ENCODE measurements at places on chromosomes 7 and 10. TPM values are rescaled to one million over a fixed set of nuclear protein-coding genes. Genes with fewer than 3 reads are reported as not detected.

Gene CALHM3
- not detected for total RNA-seq

Gene GATA3
- total RNA-seq: 0.66 TPM

Gene JCAD
- total RNA-seq: 22.4 TPM

Gene CLDN4
- total RNA-seq: 76.8 TPM

Gene TMEM130
- total RNA-seq: 0.52 TPM

Gene PYROXD2
- total RNA-seq: 8.6 TPM

Gene DIP2C
- 11.9 TPM for total RNA-seq

Gene SCART1
- total RNA-seq: 3.9 TPM

Gene HOXA5
- 2.6 TPM for total RNA-seq

Gene ZRANB1
- 12.2 TPM for total RNA-seq

Gene POLR2J2
- total RNA-seq: 4.2 TPM

GRCh38 chr10:22259280-22259679 is 41.5 kb upstream of the EBLN1 start:
- no peak for DNase-seq

- DNase-seq: no peak
Measured at GRCh38 chr10:44279426-44280126, 105.3 kb downstream of the CXCL12 start.

DNA sequence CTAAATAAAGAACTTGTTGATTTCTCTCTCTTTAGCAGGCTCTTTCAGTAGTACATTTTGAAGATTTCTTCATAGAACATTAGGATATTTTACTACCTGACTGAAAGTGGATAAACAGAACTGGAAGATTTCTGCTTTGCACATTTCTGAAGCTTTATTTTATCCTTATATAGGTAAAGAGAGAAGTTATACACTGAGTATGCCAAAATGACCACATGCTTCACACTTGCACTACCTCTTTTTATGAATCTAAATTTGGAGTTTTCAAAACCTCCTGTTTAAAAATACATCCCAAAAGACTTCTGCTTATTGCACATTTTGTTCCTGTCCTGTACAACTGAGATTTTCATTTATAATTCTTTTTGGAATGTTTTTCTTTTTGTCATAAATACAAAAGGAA is 197.4 kb upstream of the PRPS1L1 start:
- no peak for DNase-seq

GRCh38 chr7:137844677-137845425 is 1.9 kb downstream of the DGKI start:
- no peak for DNase-seq

GRCh38 chr7:47521816-47522561 is 59.9 kb downstream of the TNS3 start:
- DNase-seq: no peak

DNA sequence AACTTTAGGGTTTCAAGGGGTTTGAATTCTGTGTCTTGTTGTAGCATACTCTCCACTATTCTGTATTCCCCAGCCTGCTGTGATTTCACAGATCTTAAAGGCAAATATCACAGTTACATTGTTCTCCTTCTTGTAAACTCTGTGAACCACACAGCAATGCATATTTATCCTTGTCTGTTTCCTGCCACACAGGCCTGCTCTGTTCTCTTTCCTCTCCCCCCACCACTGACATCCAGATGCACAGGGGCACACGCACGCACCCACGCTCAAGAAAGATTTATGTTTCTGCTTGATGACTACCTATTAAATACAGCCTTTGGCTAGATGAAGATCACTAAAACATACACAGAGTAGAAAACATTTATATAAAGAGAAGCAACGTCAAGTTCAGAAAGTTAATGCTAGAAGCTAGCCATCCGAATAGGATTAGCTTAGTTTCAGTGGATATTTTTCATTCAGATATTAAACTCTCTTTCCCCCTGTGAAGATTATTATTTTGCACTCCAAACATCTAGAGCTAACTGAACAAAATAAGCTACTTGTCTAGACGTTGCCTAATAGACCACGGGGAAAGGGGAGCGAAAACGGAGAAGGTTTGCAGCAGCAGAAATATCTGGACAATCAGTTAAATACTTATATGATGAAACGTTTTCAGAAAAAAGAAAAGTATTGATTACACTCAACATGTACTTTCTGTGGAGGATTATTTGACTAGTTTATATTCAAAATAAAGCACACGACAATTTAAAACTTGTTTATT is 193.1 kb upstream of the SEMA3C start:
- no peak for DNase-seq

GRCh38 chr10:89625041-89625765 is 19.8 kb downstream of the PANK1 start:
- no peak for DNase-seq

- DNase-seq: no peak
Measured at GRCh38 chr10:88194041-88194887, 330.8 kb downstream of the PTEN start.

GRCh38 chr7:4733936-4734528 is 41.4 kb upstream of the AP5Z1 start:
- no peak for DNase-seq

DNA sequence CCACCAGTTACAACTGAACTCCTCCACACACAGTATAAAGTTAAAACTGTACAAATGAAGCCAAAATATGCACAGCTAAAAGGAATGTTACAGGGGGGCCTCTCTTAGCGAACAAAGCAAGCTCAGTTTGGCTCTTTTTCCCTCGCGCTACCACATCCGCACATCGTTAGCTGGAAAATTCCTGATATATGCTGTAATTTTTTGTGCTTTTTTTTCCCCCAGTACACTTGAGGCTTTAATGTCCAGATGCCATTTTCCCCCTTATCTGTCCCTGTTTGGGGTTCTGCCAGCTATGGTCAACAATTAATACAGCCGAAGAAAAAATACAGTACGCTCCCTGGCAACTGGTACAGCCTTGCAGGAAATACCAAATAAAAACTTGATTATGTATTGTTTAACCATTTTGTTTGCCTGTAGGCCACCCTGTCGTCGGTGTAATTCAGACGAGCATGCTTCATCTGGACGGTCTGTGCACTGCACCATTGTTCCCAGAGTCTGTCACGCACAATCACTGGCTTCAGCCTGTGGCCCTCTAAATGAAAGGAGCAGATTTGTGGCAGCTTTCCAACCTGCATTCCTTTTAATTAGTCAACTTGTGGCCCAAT is 108.1 kb upstream of the FAM133B start:
- DNase-seq: peak; percentile 73

GRCh38 chr10:33880291-33880690 is 545.8 kb upstream of the NRP1 start:
- no peak for DNase-seq

DNA sequence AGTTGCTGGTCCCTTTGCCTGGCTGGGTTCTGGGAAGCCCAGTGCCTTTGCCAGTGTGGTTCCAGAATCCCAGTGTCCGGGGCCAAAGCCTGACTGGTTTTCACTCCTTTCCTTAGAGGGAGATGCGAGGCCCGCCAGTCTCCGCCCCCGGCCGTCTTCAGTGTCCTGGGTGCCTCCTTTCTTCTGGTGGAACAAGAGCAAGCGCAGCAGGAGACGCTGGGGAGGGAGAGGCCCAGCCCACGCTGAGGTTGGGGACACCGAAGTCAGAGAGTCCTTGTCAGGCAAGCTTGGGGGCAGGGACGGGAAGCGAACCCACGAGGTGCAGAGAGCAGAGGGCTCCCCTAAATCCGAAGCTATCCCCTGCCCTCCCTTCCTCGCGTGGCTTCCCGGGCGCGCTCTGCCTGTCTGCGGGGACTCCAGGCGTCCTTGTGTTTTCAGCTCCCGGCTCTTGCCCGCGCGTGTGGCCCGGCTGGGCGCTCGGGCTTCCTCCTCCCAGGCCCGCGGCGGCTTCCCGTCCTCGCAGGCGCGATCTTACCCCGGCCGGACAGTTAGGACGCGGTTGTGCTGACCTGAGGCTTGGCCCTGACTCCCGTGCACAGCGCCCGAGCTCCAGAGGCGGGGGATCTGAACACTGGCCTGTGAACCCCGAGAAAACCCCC is 60.6 kb upstream of the UBE3C start:
- DNase-seq: no peak

GRCh38 chr10:7184660-7185366 is 226.0 kb downstream of the SFMBT2 start:
- no peak for DNase-seq

GRCh38 chr7:67100956-67101361 is 104.3 kb downstream of the TYW1 start:
- DNase-seq: no peak

GRCh38 chr7:83921271-83921940 is 272.5 kb upstream of the SEMA3E start:
- DNase-seq: no peak

- no peak for DNase-seq
Measured at GRCh38 chr7:150947761-150948651, 30.1 kb downstream of the KCNH2 start.

DNA sequence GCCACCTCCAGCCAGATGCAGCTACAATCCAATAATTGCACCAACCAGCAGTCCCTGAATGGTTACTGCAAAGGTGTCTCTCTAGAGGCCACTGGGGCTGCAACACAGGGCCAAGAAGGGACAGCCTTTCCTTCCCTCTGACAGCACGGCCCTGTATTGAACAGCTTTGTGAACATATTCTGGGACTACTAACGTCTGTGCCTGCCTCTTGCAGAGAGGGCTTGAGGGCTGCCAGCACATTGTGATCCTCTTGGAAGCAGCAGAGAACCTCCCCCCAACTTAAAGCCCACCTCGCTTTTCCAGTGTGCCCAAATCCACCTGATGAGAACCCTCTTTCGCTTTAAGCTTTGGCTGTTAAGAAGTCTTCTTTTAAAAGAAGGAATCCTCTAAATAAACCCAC is 415.9 kb downstream of the RPS24 start:
- no peak for DNase-seq

DNA sequence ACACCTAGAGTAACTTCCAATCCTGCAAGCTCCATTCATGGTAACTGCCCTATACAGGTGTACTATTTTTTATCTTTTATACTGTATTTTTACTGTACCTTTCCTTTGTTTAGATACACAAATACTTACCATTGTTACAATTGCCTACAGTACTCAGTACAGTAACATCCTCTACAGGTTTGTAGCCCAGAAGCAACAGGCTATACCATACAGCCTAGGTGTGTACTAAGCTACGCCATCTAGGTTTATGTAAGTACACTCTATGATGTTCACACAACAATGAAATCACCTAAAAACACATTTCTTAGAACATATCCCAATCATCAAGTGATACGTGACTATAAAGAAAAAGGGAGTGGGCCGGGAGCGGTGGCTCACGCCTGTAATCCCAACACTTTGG is 53.1 kb upstream of the SLIT1 start:
- no peak for DNase-seq

DNA sequence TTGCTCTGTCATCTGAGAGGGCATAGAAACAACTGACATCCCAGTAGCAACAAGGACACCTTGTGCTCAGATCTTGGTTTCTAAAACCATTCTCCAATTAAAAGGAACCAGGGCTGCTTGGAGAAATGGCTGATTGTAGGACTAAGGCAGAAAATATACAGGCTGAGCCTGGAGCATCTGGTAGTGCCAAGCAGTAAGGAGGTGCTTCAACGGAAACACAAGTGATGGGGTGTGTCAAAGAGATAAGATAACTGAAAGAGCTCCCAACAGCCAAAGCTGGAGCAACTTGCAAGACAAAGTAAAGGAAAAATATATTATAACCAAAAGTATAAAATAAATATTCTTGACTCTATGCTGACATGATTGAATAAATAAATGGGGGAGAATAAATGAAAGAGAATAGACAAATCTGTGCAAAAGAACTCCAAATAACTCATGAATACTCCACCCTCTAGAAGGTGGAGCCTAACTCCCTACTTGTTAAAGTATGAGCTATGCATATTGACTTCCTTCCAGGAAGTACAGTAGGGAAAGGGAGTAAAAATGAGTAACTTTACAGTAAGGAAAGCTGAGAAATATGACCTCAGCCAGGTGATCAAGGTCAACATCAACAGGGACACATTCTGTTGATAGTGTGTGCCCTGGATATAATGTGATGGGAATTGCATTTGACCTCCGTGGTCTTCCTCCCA is 162.4 kb downstream of the NOC3L start:
- no peak for DNase-seq

GRCh38 chr7:112497481-112497880 is 16.7 kb downstream of the LSMEM1 start:
- DNase-seq: no peak

DNA sequence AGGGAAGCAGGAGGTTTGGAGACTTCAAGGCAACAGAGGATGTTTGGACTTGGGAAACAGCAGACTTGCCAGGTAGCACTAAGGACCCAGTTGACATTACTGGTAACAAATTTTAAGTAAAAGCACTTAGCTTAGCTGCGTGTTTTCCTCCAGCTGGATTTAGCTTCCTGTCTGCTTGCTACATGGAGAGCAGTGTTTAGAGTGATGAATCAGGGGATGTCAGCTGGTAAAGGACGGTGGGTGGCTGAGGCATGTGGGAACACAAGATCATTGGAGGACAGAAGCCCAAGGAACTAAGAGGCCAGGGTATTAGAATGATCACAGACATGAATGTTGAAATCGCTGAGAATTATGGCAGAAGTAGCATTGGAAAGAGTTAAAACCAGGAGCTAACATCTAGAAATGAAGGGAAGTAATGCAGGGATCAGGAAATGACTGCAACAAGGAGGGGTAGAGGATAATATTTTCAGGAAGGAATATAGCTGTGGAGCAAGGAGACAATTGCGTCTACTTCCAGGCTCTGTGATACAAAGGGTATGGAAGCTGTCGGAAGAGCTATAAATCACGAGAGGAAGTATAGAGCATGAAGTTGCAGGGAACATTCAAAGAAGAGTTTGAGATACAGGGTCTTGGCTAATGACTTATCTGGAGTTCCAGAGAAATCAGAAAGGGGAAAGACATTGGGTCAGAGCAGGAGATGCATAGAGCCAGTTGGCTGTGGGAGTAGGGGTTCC is 34.4 kb downstream of the CALD1 start:
- no peak for DNase-seq

GRCh38 chr7:36986948-36987724 is 262.8 kb upstream of the AOAH start:
- peak; percentile 83 for DNase-seq

- no peak for DNase-seq
Measured at GRCh38 chr7:2812114-2812487, 32.0 kb downstream of the GNA12 start.

- no peak for DNase-seq
Measured at GRCh38 chr10:97456034-97456685, 10.2 kb downstream of the ZDHHC16 start.

GRCh38 chr7:26376175-26376917 is 84.7 kb downstream of the SNX10 start:
- peak; percentile 75 for DNase-seq

- DNase-seq: peak; percentile 49
Measured at GRCh38 chr7:73521636-73522104, 423 bp downstream of the BAZ1B start.

Measured in body of pancreas (tissue), 4 donors.